Motor neuron (in vitro differentiated cells): ENCODE measurements at places on chromosomes 5 and 9.
A peak's percentile ranks its signal among the peaks of the same experiment; 100 is the strongest.

DNA sequence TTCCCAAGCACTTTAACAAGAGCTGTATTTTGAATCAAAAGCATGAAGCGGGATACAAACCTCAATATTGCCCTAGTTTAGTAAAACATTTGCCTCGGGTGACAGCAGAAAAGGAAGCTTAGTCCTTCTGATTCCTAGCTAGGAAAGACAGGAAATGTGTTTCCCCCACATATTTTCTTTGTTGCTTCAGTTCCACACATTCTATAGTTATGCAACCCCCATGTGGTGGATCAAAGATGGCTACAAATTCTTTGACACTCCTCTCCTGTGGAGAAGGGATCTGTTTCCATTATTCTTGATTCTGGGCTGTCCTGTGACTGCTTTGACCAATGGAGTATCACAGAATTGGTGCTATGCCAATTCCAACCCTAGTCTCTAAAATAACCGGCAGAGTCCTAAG lies 89.1 kb upstream of the SLC30A5 start:
- no peak for ATAC-seq

DNA sequence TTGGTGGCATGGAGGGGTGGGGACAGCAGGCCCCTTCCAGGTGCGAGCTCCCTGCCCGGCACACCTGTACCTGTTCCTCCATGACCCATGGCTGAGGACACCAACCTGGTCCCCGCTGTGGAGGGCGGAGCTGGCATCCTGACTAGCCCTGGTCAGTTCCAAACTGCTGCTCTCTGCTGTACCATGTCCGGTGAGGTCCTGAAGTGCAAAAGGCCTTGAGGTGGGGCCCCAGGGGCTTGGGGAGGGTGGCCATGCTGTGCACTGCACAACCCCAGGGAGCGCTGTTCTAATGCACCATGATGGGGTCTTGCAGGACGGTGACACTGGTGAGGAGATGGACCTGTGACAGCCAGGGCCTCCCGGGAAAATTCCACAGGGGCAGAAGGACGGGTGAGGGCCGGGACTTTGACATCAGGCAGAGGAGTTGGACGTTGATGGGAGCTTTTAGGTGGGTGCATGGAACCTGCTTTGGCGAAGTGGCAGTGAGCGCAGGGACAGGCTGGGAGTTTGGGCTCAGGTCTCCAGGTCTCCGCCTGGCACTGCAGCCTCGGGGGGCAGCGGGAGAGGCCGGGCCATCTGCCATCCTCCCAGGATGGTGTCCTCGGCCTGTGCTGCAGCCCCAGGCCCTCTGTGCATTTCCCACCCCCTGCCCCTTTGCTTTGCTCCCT lies 38.9 kb downstream of the COL5A1 start:
- ATAC-seq = no peak

GRCh38 chr5:156541582-156541981 lies 214.6 kb downstream of the SGCD start:
- no peak for ATAC-seq

DNA sequence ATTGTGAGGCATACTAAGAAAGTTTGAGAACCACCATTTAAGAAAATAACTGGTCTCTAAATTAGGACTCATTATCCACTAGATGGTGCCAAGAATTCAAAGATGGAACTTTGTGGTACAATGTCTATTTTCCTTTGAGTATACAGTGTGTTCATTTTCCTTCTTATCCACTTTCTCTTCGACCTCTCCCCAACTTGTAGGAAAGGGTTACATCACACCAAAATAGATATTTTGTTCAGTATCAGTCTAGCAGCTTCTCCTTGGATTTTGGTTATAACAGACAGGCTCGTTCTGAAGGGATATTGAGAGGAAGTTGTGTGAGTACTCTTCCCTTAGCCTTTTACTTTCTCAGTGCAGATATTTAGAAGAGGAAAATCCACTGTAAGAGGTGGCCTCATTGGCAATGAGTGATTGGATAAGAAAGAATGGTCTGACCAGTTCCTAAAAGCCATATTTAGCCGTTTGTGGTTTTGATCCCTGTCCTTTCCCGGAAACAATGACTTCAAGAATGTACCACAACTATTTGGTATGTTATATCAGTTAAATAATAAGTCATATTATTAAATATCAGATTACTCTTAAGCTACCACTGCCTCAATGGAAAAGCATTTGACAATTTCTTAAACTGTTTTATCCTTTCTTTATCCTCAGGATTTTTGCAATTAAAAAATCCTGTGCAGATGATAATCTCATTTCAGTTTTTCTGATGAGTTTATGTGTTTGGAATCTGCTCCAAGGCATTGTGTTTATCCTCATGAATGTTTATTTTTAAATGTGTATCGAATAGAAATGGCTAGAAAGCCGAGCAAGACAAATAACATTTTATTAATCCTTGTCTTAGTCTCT lies 69.0 kb upstream of the GRAMD2B start:
- ATAC-seq = peak; percentile 82

DNA sequence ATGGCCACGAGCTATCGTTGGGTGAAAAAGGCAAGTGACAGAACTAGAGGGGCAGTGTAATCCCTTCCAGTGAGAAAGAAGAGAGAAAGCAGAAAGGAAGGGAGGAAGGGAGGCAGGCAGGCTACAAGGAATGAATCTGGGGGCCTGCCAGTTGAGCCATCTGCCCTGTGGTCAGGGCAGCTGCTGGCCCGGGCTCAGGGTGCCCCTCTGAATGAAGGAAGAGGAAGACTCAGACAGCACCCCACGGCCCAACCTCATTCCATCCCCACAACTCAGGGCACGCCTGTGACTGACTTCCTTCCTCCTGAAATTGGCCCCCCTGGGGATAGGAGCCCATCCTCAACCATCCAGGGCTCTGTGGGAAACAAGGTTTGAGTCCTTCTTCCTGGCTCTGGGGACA lies 20.3 kb upstream of the FLT4 start:
- no peak for ATAC-seq

- no peak for ATAC-seq
Measured at GRCh38 chr9:1002678-1003077, 26.2 kb downstream of the DMRT3 start.

GRCh38 chr5:158233735-158234322 lies 374.9 kb upstream of the CLINT1 start:
- no peak for ATAC-seq

DNA sequence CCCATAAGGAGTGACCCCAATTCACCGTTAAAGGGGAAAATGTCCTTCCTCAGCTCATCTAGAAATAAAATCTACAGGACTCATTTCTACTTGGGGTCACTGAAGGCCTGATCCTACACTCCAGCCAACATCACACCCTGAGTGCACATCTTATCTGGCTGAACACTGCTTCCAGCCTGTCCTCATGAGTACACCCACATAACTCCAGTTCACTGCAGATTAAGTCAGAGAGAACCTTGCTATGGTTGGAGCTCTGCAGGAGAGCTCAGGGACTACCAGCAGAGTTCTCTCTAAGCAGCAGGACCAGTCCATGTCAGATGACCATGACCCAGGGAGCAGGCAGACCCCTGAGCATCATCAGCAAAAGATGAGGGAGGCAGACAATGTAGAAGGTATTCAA lies 126.9 kb upstream of the MAP3K1 start:
- ATAC-seq = no peak

DNA sequence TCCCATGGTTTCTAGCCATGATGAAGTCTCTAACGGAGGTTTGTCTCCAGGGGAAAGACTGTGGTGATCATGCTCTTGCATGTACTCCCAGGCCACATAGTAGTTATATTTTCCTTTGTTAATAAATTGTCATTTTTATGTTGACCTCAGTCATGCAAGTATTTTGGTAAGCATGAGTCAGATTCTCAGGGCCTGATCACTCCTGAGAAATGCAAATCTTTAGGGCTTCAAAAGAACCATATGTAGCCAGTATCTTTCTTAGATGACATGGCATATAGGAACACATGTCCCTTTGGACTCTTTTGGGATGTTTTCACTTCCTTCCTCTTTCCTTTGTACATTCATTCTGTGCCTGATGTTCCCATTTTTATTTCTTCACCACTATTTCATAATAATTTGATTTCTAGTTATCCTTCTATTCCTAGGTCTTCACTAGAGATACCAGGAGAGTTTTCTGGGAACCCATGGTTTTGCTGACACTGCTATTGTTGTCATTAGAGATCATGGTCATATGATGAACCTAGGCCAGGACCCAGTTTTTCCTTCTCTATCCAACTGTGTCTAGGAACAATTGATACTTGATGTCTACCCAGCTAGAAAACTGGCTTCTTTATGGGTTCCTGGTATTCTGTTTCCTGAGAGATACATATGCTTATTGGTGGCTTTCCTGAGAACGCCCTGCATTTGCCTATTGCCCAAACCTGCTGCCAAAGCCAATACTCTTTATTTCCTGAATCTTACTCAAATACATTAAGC lies 248.1 kb upstream of the NREP start:
- ATAC-seq = no peak

- ATAC-seq = peak; percentile 83
Measured at GRCh38 chr9:26326563-26326962, 566.0 kb downstream of the CAAP1 start.

GRCh38 chr5:5320062-5320805 lies 102.2 kb upstream of the ICE1 start:
- ATAC-seq = no peak

DNA sequence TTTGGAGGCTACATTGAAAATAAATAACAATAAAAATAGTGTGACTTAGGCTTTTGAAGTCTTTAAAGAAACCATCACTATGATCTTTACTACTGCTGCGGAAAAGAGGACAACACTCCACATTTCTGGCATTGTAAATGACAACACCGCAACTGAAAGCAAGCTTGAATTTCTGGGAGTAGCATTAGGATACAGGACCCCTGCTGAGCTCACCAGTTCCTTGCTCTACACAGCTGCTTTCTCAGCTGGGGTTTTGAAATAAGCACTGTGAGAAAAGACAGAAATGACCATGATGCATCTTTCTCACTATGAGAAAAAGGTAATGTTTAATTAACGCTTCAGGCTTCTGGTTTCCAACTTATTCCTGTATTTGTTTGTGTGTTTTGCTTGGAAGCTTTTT lies 168.0 kb downstream of the TAF11L14 start:
- ATAC-seq = no peak

DNA sequence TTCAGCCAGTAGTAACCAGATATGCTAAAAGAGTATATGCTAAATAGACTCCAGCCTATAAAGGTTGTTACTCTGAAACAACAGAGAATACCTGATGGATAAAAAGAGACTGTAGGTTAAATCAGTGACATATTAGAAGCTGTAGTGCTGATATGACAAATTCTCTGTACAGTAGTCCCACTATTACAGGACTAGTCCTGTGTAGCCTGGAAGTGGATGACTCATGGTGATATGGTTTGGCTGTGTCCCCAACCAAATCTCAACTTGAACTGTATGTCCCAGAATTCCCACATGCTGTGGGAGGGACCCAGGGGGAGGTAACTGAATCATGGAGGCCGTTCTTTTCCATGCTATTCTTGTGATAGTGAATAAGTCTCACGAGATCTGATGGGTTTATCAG lies 276.2 kb upstream of the POU5F2 start:
- no peak for ATAC-seq

DNA sequence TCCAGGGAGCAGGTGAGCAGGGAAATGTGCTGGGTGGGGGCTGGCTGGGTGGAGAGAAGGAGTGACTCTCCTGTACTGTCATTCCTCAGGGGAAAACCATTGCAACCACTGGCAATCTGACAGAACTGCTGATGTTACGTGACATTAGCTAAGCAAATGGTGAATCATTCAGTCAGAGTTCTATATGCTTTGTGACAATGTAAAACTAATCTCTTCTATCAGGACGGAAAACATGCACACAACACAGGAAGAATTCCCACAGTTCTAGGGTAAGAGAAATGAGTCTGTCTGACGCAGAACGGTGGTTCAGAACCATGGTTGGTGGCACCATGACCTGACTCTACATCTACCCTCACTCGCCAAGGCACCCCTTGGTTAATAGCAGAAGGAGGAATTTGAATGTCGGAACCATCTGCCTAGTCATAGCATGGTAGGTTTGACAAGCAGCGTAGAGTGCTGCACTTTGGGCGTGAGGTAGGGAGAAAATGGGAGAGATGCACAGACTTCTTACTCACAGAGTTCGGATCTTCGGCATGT lies 243.6 kb upstream of the PANK3 start:
- peak; percentile 65 for ATAC-seq

DNA sequence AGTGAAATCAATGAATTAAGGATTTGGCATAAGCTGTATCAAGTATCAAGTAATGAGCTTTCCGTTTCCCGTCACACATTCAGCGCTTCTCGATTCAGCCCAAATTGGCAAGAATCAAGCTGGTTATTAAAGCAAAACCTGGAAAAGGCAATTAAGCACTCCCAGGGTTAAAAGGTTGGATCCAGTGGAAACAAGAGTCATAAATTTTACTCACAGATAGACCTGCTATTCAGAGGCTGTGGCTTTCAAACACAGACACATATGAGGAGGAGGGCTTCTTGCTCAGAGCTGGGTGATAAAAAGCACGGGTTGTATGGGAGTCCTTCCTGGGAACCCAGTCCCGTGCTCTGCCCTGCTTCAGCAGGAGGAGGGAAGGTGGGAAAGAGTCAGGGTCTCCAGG lies 112.3 kb upstream of the CXCL14 start:
- ATAC-seq = peak; percentile 98

DNA sequence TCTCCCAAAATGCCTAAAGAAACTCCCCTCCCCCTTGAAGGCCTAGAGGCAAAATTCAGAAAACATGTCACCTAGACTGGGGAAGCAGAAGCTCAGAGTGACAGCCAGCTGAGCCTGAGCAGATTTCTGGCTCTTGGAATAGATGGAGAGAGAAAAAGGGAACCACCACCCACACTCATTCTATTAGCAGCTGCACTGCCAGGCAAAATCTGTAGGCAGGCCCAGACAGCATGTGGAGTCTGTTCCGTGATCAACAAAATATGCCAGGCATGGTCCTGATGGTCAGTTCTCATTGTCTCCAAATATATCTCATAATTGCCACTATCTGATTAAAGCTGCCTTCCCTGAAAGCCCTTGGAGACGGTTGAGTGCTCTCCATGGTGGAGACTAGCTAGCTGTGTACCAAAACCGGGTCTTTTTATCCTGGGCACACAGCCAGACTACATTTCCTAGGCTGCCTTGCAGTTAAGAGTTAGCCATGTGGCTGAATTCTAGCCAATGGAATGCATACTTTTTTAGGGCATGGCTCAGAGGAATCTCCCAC lies 131.7 kb upstream of the GPR151 start:
- no peak for ATAC-seq

- peak; percentile 38 for ATAC-seq
Measured at GRCh38 chr9:22413884-22414283, 32.7 kb upstream of the DMRTA1 start.

DNA sequence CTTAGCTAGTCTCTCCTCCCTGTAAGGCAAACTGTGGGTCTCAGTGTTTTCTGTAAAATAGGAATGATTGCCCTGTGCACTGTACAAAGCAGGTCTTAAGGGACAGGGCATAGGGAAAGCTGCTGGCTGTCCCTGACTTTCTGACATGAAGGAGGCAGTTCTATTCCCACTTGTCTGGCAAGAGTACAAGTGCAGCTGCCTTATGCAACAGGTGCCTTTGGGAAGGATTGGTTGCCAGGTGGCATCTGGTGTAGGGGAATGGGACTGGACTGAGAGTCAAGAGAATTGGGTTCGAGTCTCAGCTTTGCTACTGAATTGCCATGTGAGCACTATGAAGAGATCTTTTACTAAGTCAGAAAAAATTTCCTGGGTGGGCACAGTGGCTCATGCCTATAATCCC lies 10.0 kb downstream of the BSPRY start:
- no peak for ATAC-seq

- ATAC-seq = no peak
Measured at GRCh38 chr9:5920860-5921328, 30.2 kb downstream of the MLANA start.
